Stimulated activated CD4-positive, alpha-beta T cell treated with anti-CD3 and anti-CD28 coated beads, Interleukin-15, amount 100 ng/mL, for 1 hour (primary cell): ENCODE measurements at places on chromosomes 12 and 14.

- no peak for DNase-seq
Measured at GRCh38 chr12:6407236-6407954, 23.4 kb downstream of the LTBR start.

DNA sequence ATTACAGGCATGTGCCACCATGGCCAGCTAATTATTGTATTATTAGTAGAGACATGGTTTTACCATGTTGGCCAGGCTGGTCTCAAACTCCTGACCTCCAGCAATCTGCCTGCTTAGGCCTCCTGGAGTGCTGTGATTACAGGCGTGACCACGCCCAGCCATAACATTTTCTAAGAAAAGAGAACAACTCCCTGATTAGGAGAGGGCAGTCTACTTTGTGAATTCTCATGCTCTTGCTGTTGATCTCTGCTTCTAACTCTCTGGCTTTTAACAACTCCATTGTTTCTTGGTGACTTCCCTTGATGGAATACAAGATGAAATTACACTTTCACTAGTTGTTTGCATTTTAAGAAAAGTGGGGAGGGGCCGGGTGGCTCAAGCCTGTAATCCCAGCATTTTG is 33.6 kb downstream of the SSH1 start:
- no peak for DNase-seq

DNA sequence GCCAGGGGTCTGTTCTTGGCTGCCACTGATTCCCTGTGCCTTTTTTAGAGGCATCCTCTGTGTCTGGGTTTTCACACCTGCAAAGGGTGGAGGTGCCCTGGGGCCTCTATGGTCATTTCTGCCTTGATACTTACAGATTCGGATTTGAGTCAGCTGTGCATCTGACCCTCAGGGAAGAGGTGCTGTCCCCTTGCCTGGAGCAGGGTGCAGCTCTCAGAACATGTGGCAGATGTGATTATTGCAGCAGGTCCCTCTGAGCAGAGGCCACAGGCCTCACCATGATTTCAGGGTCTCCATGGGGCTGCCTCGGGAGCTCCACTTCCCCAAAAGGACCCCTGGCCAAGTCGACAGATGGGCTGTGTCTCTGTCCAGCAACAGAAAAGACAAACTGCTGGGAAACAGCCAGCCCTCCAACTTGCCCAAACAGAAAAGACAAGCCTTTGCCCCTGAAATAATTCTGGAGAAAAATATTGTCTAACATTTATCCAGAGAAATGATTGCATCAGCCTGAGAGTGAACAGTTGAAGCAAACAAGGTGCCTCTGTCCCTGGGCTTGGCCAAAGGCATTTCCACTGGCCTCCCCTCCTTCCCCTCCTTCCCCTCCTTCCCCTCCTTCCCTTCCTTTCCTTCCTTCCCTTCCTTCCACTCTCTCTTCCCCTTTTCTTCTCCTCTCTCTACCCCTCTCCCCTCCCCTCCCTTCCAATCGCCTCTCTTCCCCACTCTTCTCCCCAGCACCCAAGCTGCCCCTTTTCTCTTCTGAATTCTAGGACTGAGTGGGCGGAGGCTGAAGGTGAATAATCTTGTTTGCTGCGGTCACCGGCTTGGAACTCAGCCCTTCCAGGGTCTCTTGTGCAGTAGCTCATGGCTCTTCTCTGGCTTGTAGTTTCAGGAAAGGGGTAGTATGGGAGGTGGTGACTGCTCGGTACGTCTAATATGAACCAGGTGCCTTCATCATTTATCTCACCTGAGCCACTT is 676 bp downstream of the SERPINA3 start:
- DNase-seq, result no peak

GRCh38 chr12:124273630-124274029 is 21.3 kb upstream of the RFLNA start:
- DNase-seq, result no peak

DNA sequence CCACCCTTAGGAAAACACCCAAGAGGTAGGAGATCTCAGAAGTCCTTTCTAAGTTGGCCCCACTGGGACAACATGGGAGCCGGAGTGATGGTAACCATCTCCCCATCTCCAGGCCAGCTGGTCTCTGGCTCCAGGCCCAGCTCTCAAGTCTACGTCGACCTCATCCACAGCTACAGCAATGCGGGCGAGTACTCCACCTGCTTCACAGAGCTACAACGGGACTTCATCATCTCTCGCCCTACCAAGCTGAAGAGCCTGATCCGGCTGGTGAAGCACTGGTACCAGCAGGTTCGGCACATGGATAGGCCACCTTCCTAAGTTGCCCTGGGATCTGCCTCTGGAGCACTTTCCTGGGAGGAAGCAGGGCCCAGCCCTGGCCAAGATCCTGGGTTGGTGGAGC is 11.0 kb upstream of the OAS2 start:
- no peak for DNase-seq
